ENCODE measurements at places on chromosomes 5 and 9. TPM values are rescaled to one million over a fixed set of nuclear protein-coding genes. Genes with fewer than 3 reads are reported as not detected.

Gene RANBP3L
- 0.50 TPM for total RNA-seq

Gene NOXA1
- 1.9 TPM for total RNA-seq

Gene GNA14
- 6.0 TPM for total RNA-seq

Gene PCDHGB5
- 18.8 TPM for total RNA-seq

GRCh38 chr9:70229026-70229425, 29.8 kb upstream of the SMC5 start:
- DNase-seq: no peak

DNA sequence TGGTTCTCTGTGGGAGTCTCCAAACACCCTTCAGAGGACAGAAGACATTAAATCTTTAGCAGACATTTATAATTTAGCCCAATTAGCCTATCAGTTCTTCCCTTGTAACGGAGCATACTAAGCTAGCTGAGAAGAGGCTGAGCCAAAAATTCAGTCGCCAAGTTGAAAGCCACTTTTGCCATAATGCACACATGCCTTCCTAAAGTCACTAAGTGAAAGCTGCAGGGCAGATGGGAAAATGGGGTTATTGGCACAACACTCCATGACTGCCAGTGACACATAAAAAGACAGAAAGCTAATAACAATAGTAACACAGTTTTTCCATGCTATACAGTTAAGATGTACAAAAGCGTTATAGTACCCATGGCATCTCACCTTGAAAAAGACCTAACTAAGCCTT, 176.2 kb downstream of the DIRAS2 start:
- no peak for DNase-seq

- DNase-seq: no peak
These were observed 2.9 kb upstream of the NDST1 start for GRCh38 chr5:150505041-150505511.

- no peak for DNase-seq
These were observed 10.5 kb downstream of the PJA2 start for GRCh38 chr5:109399092-109399759.

- DNase-seq: no peak
These were observed 99.6 kb upstream of the CCDC112 start for GRCh38 chr5:115396081-115396480.

- DNase-seq: no peak
These were observed 56.9 kb downstream of the GPR21 start for GRCh38 chr9:123090198-123090896.

- DNase-seq: peak; percentile 71
These were observed 2.2 kb downstream of the ST6GALNAC6 start for GRCh38 chr9:127897193-127897692.

DNA sequence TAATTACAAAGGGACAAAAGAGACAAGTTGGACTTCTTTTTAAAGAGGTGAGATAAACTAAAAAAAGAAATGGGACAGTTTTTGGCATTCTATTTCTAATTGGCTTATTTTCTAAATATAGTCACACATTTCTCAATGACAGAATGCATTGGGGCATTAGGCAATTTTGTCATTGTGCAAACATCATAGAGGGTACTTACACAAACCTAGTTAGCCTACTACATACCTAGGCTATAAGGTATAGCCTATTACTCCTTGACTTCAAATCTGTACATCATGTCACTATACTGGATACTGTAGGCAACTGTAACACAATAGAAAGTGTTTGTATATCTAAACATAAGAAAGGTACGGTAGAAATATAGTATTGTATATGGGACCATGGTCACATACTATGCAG, 56.1 kb downstream of the LSM11 start:
- DNase-seq: no peak

- no peak for DNase-seq
These were observed 9.0 kb downstream of the COL27A1 start for GRCh38 chr9:114164191-114164794.

DNA sequence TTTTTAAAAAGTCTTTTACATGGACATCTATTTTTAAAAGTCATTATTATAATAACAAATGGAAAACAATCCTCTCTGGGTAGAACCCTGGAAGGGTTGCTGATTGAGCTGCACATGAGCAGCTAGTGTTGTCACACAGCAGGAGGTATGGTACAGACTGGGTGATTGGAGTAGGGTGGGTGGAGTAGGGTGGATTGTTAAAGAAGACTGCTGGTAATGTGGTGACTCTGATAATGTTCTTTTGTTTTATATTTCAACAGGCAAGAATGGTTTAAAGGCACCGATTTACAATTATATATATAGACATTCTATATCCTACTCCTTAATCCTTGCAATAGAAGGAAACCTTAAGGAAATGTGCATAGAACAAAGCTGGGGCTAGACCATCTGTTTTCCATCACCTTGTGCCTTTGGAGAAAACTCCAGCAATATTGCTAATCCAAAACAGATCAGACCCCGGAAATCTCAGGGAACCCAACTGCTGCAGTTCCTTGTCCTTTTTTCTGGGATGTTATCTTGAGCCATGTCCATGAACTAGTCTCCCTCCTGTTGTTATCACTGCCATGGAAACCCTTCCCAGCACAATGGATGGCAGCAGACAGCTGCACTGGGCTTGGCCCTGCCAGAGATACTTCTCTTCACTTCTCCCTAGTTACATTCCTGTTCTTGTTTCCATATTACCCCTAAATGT, 129.7 kb downstream of the YIPF5 start:
- no peak for DNase-seq

DNA sequence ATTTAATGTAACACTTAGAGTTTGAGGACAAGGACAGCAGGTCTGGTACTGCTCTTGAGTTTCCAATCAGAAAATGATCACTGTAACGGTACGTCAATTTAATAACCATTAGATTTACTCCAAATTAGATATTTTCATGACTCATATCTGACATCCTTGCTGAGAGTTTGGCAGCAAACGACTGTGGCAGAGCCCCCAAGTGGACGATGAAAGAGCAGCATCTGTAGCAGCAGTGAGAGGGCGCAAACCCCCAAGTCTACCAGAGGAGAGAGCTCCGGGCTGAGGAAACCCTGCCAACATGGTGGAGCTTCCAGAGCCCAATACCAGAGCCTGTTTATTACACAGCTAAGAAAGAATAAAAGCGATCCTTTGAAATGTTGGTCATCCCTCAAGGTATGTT, 73.2 kb upstream of the EPB41L4A start:
- no peak for DNase-seq

GRCh38 chr9:81543695-81544094, 145.7 kb downstream of the TLE1 start:
- no peak for DNase-seq

GRCh38 chr9:118395415-118395814, 691.2 kb downstream of the TLR4 start:
- no peak for DNase-seq

- no peak for DNase-seq
These were observed 81.1 kb downstream of the PJA2 start for GRCh38 chr5:109328626-109329025.
